Activated CD4-positive, alpha-beta T cell treated with anti-CD3 and anti-CD28 coated beads, Interleukin-2, amount 10 ng/mL, durations not matched to agents 7 days and 5 days (primary cell): ENCODE measurements at places on chromosomes 11 and 22. TPM values are rescaled to one million over a fixed set of nuclear protein-coding genes. Genes with fewer than 3 reads are reported as not detected.

- no peak for DNase-seq
- H3K4me3 ChIP-seq, result no peak overlapping the region
- no peak overlapping the region for H3K27ac ChIP-seq
- H3K36me3 ChIP-seq, result no peaks in the 10 kb centered on the region
- peaks cover 34% of the 10 kb centered on the region for H3K4me1 ChIP-seq
Observed at GRCh38 chr11:112285841-112286311, 25.2 kb upstream of the PLET1 start.

DNA sequence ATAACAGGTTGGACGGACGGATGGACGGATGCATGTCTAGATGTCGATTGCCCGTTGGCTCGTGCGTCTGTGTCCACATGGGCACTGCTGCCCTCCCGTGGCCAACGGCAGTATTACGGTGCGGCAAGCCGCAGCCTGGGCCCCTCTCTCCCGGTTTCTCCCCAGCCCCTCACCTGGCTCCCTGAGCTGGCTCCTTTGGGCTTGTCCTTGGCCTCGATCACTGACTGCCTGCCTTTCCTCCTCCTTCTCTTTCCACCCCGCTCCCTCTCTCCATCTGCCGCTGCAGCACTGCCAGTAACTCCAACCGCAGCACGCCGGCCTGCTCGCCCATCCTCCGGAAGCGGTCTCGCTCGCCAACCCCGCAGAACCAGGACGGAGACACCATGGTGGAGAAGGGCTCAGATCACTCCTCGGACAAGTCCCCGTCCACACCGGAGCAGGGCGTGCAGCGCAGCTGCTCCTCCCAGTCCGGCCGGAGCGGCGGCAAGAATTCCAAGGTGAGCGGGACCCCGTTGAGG, 77.3 kb downstream of the SCN3B start:
- no peak overlapping the region for H3K4me3 ChIP-seq
- H3K27ac ChIP-seq, result no peak overlapping the region
- H3K4me1 ChIP-seq, result peaks cover 21% of the 10 kb centered on the region
- peak; percentile 64 for DNase-seq
- no peaks in the 10 kb centered on the region for H3K27me3 ChIP-seq
- no peaks in the 10 kb centered on the region for H3K36me3 ChIP-seq

Gene SLC22A9
- not detected for total RNA-seq

Gene TECTA
- 0.25 TPM for total RNA-seq

- no peaks in the 10 kb centered on the region for H3K4me1 ChIP-seq
- no peaks in the 10 kb centered on the region for H3K27me3 ChIP-seq
- H3K4me3 ChIP-seq, result no peak overlapping the region
- DNase-seq, result no peak
Observed at GRCh38 chr11:103396237-103396636, 287.0 kb downstream of the DYNC2H1 start.

Gene MAP6
- 0.25 TPM for total RNA-seq

Gene OR51B4
- total RNA-seq, result not detected

Gene POU2F3
- total RNA-seq, result not detected

DNA sequence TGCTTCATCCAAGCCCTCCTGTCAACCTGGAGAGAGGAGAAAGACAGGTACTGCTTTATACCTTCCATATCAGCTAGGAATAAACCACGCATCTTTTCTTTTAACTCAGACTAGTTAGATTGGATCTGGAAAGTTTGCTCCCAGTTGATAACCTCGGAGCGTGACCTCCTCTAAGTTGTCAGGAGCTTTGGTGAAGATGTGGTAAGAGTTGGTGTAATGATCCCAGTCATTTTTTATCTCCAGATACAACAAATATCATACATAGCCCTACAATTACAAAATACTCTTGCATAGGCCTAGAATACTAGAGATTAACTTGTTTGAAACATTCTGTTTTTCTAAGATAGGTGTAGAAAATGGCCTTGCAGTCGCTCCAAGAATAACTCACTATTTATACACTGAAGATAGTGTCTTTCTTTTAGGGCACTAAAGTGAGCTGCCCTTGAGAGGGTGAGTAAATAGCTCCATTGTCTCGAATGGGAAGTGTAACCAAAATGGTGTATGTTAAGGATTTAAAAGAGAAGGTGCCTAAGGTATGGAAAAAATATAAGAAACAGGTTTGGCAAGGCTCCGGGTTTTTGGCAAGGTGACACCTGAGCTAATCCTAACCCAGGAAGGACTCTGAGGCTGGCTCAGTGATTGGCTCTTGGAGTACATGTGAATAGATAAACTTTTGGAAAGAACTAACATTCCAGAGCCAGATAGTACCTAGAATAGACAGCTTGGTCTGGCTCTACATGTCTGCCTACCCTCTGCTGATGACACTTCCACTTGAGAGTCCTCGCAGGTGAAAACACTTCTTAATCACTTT, 59.4 kb downstream of the GLYATL1 start:
- no peak overlapping the region for H3K4me3 ChIP-seq
- H3K4me1 ChIP-seq, result no peaks in the 10 kb centered on the region
- H3K36me3 ChIP-seq, result no peaks in the 10 kb centered on the region
- peaks cover 7% of the 10 kb centered on the region for H3K27me3 ChIP-seq

Gene PATE2
- not detected for total RNA-seq

- DNase-seq, result no peak
- no peaks in the 10 kb centered on the region for H3K27me3 ChIP-seq
- H3K4me1 ChIP-seq, result no peaks in the 10 kb centered on the region
- H3K4me3 ChIP-seq, result no peak overlapping the region
- no peaks in the 10 kb centered on the region for H3K36me3 ChIP-seq
Observed at GRCh38 chr11:23944923-23945322, 551.9 kb upstream of the LUZP2 start.

- DNase-seq, result no peak
- H3K27me3 ChIP-seq, result no peaks in the 10 kb centered on the region
- H3K36me3 ChIP-seq, result no peaks in the 10 kb centered on the region
Observed at GRCh38 chr11:57055744-57056143, 67.0 kb downstream of the OR5AK2 start.

DNA sequence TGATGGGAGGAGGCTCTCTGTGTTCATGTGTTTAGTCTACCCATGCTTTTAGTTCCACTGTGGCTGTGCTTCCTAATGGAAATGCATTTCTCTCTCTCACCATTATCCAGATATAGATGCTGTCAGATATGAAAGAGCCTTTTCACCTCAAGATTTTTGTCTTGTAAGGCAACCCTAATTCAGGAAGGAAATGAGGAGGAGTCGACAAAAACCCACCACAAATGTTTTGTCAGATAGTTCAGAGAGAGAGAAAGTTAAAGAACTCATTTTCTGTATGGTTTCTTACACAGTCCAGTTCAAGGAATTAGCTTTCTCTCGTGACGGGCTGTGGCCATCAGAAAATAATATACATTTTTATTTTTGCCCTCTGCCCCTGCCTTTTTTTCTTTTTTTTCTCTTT, 82.5 kb downstream of the ARL14EP start:
- no peaks in the 10 kb centered on the region for H3K36me3 ChIP-seq
- H3K27me3 ChIP-seq, result no peaks in the 10 kb centered on the region
- H3K4me1 ChIP-seq, result peaks cover 2% of the 10 kb centered on the region
- DNase-seq, result no peak

DNA sequence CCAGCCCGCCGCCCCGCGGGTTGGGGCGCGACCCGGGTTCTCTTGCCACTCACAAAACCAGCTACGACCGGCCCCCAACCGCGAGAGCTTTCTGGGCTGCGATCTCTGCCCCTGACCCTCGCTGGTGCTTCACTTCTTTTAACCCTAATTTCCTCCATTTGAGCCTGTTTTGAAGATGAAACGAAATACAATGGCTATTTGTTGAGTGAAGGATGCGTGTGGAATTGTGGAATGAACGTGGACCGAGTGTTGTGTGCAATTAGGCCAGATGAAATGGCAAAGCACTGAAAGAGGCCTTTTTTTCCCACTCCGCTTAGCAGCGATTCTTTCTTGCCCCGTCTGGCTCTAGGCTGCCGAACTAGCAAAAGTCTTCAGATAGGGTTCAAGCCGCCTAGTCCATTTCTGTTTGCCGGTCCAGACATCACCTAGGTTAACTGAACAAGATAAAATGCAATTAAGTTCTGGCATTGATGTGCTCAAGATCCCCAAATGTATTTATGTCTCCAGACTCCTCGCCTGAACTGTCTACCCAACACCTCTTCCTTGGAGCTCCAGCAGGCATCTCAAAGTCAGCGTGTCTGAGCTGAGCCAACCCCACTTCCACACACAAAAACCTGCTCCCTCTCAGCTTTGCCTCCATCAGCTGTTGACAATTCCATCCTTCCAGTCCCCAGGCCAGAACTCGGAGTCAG, 471 bp upstream of the TMEM184B start:
- H3K4me1 ChIP-seq, result peaks cover 43% of the 10 kb centered on the region
- H3K4me3 ChIP-seq, result peak overlapping the region; percentile 82
- peaks cover 1% of the 10 kb centered on the region for H3K27me3 ChIP-seq
- peak overlapping the region; percentile 93 for H3K27ac ChIP-seq
- no peak for DNase-seq

DNA sequence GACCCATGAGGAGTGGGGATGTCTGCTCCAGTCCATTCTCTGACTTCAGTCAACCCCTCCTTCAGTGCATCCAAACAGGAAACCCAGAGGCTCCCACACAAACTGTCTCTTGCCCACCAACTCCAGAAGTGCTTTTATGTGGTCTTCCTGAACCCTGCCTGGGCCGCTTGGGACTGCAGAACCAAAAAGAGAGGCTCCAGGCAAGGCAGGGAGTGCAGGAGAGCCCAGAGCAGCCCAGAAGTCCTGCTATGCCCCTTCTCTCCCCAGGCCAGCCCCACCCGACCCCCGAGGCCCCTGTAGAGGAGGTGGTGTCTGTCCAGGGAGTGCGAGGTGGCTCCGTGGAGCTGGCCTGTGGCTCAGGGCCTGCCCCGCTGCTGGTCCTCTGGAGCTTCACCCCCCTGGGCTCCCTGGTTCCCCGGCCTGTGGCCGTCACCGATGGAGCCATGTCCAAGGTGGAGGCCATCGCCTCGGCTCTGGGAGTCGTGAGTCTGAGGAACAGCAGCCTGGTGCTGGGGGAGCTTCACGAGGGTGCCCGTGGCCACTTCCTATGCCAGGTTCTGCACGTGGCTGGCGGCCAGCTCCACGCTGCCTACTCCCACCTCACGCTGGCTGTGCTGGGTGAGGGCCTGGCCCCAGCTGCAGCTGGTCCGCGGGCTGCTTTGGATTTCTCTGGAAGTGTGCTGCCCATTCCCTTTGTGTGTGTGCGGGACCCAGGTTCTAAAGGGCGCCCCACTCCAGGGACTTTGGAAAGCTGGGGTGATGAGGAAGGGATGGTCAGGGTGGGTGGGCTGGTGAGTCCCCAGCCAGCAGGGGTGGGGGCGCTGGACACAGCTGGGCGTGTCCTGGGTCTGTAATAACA, 1.8 kb downstream of the VSIG10L2 start:
- DNase-seq, result no peak
- H3K36me3 ChIP-seq, result no peaks in the 10 kb centered on the region
- no peaks in the 10 kb centered on the region for H3K4me1 ChIP-seq
- no peak overlapping the region for H3K27ac ChIP-seq
- no peak overlapping the region for H3K4me3 ChIP-seq

GRCh38 chr11:11416917-11417316, 63.9 kb upstream of the CSNK2A3 start:
- H3K4me3 ChIP-seq, result no peak overlapping the region
- no peak for DNase-seq
- H3K36me3 ChIP-seq, result no peaks in the 10 kb centered on the region
- H3K4me1 ChIP-seq, result peaks cover 10% of the 10 kb centered on the region

- H3K4me1 ChIP-seq, result no peaks in the 10 kb centered on the region
- no peaks in the 10 kb centered on the region for H3K27me3 ChIP-seq
- H3K4me3 ChIP-seq, result no peak overlapping the region
Observed at GRCh38 chr11:74069146-74070046, 60.5 kb upstream of the UCP3 start.

- no peak for DNase-seq
- H3K36me3 ChIP-seq, result no peaks in the 10 kb centered on the region
- no peaks in the 10 kb centered on the region for H3K27me3 ChIP-seq
- H3K4me3 ChIP-seq, result no peak overlapping the region
Observed at GRCh38 chr11:127789927-127790326, 789.4 kb upstream of the KIRREL3 start.

DNA sequence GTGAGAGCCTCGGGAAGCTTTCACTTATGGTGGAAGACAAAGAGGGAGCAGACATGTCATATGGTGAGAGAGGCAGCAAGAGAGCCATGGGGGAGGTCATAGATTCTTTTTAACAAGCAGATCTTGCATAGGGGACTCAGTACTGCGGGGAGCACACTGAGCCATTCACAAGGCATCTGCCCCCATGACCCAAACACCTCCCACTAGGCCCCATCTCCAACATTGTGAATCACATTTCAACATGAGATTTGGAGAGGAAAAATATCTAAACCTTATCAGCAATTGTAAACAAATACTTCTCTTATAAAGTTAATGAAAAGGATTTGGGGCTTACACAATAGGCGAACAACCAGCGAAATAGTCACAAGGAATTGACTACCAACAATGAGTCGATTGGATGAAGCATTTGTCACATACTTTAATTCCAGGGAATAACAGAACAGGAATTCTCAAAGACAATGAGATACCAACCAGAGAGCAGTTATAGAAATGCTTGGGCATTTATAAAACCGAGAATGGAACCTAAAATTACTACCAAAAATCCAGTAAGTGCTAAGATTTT, 7.3 kb downstream of the DDI1 start:
- no peak overlapping the region for H3K4me3 ChIP-seq
- no peaks in the 10 kb centered on the region for H3K27me3 ChIP-seq
- H3K36me3 ChIP-seq, result no peaks in the 10 kb centered on the region
- DNase-seq, result no peak

Gene GGTLC3
- total RNA-seq, result not detected

DNA sequence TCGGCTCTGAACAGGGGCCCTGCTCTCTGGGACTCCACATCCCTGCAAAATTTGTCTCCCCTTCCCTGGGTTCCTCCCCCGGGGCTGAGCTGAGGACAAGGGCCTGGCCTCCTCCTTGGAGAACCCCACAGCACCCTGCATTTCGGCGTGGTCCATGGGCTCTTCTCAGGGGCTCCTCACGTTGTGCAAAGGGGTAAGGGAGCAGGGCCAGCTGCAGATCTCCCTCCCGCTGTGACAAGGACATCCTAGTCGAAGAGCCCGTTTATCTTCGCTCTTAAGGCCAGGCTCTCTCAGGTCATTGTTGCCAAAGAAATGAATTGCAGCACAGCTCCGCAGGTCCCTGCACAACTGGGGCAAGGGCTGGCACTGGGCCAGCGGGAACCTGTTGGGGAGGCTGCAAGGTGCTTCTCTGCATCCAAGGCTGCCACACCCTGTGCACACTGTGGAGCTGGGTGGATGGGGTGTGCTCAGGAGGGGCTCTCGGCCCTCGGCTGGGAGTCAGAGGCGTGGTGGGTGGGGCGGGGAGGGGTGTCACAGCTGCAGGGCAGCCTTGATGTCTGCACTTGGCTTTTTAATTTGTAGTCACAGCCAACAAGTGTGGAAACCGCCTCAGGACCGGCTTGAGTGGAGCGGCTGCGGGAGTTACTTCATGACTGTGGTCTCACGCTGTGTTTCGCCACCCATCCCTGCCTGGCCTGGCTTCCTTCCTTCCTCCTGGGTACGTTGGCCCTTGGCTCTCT, 26.6 kb upstream of the SEPTIN5 start:
- H3K27me3 ChIP-seq, result peaks cover 19% of the 10 kb centered on the region
- no peak overlapping the region for H3K4me3 ChIP-seq
- no peaks in the 10 kb centered on the region for H3K4me1 ChIP-seq

DNA sequence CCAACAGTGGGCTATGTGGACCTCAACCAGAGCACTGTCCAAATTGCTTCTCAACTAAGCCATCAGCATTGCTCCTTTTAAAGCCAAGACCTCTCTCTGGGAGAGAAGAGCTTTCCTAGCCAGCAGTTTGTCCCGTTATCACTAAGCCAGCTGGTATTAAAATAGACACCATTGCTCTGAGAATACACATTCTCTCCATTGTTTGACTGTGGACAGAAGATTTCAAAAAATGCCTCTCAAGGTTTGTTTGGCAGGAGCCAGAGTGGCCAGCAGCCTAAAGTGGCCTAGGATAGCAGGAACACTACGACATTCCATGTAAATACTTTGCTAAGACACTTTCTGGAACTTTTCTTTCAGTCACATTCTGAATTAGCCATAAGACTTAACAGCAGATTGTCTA, 41.3 kb downstream of the EIF4ENIF1 start:
- no peak for DNase-seq
- H3K4me1 ChIP-seq, result peaks cover 5% of the 10 kb centered on the region
- H3K27ac ChIP-seq, result no peak overlapping the region
- H3K4me3 ChIP-seq, result no peak overlapping the region
